ENCODE measurements at places on chromosomes 5 and 9. TPM values are rescaled to one million over a fixed set of nuclear protein-coding genes. Genes with fewer than 3 reads are reported as not detected.

Gene IL5
- 0.07 TPM for polyA plus RNA-seq

Gene UBE2QL1
- polyA plus RNA-seq: 0.81 TPM

Gene GABRB2
- polyA plus RNA-seq: 3.7 TPM

Gene ANKRD34B
- not detected for polyA plus RNA-seq

Gene ZDHHC11B
- 16.1 TPM for polyA plus RNA-seq

Gene PRRX2
- polyA plus RNA-seq: 1.6 TPM

Gene MED7
- 15.1 TPM for polyA plus RNA-seq

Gene TMEM8B
- 33.8 TPM for polyA plus RNA-seq

Gene GDNF
- polyA plus RNA-seq: 4.2 TPM

Gene EFCAB9
- not detected for polyA plus RNA-seq

Gene CCL27
- 0.18 TPM for polyA plus RNA-seq

Gene CFAP90
- 0.75 TPM for polyA plus RNA-seq

Gene SLC34A1
- polyA plus RNA-seq: not detected

Gene CAMK4
- polyA plus RNA-seq: 10.9 TPM

All from large intestine (tissue), 12 donors.